ENCODE measurements at places on chromosomes 1 and 21.

GRCh38 chr21:42746240-42746592, 92.8 kb downstream of the PDE9A start:
- no peak for DNase-seq

DNA sequence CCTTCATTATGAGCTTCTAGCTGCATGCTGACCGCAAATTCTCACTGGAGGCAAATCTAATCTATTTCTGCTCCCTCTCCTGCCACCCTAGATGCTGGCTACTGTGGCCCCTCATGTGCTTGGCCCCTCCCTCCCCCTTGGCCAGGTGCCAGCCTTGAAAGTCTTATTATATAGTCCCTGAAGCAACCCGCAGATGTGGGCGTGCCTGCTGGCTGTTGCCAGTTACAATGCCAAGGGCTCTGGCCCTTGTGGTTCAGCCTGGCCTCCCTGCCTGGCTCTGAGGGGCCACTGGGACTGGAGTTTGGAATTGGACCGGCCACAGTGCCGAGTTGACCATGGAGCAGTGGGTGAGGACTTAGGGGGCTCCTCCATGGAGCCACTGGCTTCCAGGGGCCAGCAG, 78.9 kb upstream of the ACTRT2 start:
- DNase-seq = no peak

GRCh38 chr1:7852804-7853683, at the start of gene UTS2:
UTS2 (minus strand) TSS chr1:7853065; CDS start chr1:7853003, 62 bp downstream.
- DNase-seq = no peak

DNA sequence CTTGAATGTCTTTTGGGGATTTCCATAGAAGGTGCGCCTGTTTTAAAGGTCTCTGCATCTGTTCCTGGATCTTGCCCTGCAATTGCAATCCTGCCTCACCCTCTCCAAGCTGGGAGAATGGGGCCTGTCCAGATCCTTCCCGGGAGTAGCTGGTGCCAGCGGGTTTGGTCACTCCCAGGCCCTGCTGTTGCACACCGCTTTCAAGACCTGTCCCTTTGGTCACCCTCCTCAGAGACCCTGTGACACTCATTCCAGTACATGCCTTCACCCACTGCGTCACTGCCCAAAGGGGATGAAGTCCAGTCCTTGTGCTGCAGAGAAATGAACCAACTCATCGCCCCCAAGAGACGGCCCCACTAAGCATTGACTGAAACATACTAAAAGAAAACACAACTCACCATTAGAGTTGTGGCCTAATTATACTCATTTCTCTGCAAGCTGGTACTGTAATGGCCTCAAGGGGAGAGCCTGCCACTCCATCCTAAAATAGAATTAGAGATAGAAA, 1.9 kb upstream of the IRF2BP2 start:
- DNase-seq = peak; percentile 62

- no peak for DNase-seq
Observed at GRCh38 chr1:62621907-62622306, 24.6 kb downstream of the ANGPTL3 start.

DNA sequence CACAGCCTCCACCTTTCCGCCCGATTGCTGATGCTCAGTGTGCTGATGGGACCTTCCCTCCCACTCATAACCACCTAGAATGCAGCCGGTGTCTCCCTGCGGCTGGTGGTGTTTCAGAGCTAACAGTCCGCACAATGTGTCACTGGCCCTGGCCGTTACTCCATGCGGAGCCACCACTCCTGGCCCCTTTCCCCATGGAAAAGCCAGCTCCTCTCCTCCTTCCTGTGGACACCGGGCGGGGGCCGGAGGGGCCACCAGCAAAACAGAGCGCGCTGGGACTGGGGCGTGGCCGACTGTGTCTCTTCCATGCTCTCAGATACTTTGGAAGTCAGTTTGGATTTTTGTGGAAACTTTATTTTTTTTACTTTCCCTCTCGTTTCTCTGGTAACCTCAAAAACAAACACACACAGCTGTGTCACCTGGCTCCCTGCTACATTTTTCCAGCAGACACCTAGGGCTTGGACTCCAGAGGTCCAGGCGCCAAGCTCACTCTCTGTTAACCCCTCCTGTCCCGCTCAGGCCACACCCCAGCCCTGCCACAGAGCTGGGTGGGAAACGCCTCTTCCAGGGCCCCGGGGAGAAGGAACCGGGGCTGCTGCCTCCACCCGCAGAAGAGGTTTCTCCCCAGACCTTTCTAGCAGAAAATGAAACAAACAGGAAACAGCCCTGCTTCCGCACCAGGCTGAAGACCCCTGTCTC, 32.5 kb upstream of the COL6A2 start:
- no peak for DNase-seq

GRCh38 chr1:200211157-200211556, 183.6 kb downstream of the NR5A2 start:
- no peak for DNase-seq

GRCh38 chr1:1990222-1990621, 13.4 kb downstream of the CFAP74 start:
- no peak for DNase-seq

DNA sequence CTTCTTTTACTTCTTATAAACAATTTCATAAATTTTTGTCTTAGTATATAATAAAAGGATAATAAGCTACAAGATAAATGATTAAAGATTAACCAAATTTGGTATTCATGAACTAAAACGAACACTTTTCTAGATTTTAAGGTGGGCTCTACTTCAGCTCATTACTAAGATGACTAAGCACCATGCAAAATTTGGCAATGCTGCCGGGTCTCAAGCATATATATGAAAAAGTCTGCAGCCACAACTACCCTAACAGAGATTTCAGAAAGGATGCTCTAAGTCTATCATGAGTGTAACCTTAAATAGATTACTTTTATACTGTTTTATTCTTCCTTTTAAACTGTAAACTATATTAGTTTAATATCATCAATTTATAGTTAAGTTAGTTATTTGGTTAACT, 47.8 kb downstream of the BRWD1 start:
- no peak for DNase-seq

- DNase-seq = no peak
Observed at GRCh38 chr1:77342745-77343144, 60.9 kb downstream of the AK5 start.

- DNase-seq = no peak
Observed at GRCh38 chr1:171940368-171940767, 99.1 kb downstream of the DNM3 start.

GRCh38 chr1:17403081-17403480, 31.1 kb downstream of the PADI6 start:
- no peak for DNase-seq

DNA sequence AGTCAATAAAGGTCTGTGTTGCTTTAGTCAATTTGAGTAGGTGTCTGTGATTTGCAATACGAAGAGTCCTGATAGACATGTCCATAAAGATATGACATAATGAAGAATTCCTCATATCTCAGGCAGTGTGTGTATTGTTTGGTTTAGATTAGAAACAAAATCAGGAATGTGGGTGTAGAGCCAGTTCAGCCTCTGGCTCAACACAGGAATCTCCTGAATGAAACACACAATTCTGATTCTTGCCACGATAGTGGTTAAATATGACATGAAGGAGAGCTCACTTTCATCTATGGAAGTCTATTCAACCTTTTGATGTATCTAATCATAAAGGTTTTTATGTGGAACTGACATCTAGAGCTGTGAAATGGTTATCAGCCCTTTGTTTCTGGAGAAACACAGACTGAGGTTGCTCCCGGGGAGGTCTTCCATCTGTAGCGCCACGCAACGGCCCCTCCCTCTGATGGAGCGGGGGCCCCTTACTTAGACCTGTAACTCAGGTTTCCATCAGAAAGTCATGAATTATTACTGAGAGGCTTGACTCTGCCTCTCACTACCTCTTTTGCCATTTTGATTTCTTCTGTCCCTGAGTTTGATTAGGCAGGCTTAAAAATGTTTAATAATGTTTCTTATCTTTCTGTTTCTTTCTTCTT, 19.5 kb downstream of the TSPAN2 start:
- DNase-seq = no peak

DNA sequence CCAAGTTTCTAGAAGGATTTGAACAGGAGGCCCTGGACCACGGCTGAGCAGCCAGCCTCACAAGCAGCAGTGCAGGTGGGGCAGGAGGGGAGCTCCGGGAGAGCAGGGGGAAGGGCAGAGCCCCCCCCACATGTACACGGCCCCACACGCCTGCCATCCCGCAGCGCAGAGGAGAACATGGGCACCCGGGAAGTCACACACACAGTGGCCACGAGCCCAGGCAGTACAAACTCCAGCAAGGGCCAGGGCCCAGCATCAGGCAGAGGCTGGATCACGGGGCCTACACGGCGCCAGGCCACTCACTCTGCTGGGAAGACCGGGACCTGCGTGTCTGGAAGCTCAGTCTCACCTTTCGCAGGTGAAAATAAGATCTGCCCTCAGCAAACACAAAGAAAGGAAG, 5.2 kb downstream of the SUMO3 start:
- no peak for DNase-seq

- no peak for DNase-seq
Observed at GRCh38 chr1:7808253-7808844, 24.3 kb downstream of the PER3 start.

DNA sequence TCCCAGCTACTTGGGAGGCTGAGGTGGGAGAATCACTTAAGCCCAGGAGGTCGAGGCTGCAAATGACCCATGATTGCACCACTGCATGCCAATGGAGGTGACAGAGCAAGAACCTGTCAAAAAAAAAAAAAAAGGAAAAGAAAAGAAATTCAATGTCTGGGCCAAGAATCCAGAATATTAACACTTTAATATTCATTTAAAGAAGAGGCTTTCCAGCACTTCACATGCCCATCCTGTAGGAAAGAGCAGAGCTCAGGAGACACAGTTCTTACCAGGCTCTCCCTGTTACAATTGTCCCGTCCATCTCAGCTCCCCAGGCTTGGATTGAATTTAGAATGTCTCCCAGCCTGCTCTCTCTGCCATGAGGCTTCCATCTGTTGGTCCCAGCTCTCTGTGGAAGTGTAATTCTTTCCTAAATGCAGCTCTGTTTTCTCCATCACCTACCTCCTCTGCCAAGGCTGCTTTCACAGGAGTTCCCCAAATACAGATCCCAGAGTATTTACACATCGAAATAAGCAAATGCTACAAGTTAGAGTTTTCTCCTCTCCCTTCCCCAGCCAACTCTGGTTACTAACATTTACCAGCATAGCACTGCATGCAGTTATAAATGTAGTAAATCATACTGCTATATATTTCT, 116.6 kb upstream of the CDC42BPA start:
- no peak for DNase-seq

- no peak for DNase-seq
Observed at GRCh38 chr1:8925406-8925805, 20.3 kb upstream of the CA6 start.

DNA sequence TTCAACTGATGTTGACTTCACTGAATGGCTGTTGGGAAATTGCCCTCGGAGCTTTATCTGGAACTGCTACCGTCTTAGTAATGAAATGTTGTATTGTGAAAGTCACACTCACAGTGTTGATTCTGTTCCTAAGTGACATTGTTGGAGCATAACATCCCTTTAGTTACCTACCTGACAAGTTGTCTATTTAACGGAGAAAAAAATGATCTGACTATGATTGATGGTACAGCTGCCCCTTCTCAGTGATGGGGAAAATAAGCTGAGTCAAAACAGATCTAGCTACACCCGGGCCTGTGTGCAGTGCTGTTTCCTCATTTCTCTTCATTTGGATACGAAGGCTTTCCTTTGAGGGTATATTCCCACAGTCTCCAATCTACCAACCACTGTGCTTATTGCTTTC, 472.3 kb upstream of the BRINP3 start:
- no peak for DNase-seq

- no peak for DNase-seq
Observed at GRCh38 chr1:31429583-31429982, 16.6 kb downstream of the SERINC2 start.

GRCh38 chr1:241813768-241814320, 34.2 kb upstream of the EXO1 start:
- DNase-seq = no peak

DNA sequence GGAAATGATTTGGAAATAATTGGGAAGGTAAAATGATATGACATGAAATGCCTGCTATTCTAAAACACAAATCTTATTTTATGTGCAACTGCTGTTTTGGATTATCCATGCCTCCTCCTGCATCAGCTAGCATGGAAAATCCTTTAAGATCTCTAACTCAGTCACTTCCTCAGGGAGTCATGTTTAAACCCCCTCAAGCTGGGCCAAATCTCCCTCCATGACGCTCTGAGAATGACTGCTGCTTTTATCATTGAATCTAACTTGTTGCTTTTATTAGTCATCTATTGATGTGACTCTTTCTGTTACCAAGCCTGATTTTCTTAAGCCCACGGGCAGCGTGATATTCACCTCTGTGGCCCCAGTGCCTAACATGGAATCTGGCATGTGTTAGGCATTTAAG, 324.8 kb downstream of the DISC1 start:
- no peak for DNase-seq

- no peak for DNase-seq
Observed at GRCh38 chr1:232483826-232484225, 146.1 kb downstream of the SIPA1L2 start.

DNA sequence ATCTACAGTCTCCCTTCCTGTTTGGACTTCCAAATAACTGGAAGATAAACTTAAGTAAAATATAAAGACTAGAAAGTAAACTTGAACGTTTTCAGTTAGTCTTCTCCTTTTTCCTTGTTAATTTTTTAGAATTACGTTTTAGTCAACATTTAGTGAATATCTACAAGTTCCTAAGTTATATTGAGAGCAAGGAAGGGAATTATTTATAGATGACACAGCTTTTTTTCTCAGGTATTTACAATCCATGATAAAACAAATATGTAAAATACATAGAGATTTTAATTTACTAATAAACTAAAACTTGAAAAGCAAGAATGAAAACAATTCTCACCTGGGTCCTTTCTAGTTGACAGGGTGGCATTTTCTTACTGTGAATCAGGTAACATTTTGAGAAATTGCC, 89.5 kb downstream of the CLEC20A start:
- DNase-seq = no peak

GRCh38 chr21:45948576-45949141, 32.9 kb upstream of the COL6A1 start:
- no peak for DNase-seq

GRCh38 chr1:204104331-204105130, 31.6 kb downstream of the SOX13 start:
- DNase-seq = no peak

DNA sequence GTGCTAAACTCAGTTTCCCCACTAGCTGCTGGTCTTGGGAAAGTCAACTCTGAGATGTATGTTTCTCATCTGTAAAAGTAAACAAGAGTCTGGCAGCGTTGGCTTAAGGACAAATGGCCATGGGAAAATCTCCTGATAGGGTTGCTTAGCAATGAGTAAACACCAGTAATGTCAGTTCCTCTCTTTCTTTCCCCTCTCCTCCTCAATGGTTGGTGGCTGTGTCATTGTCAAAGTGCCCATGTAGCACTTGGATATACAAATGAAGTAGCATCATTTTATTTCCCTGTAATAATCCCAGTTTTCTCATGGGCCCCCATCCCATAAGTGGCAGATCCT, 2.2 kb upstream of the FYB2 start:
- DNase-seq = no peak

All from C1 segment of cervical spinal cord (tissue), 14 donors.